ENCODE measurements at places on chromosomes 6 and 20. TPM values are rescaled to one million over a fixed set of nuclear protein-coding genes. Genes with fewer than 3 reads are reported as not detected.

Gene IFNGR1
- total RNA-seq = 51.8 TPM

- no peak for DNase-seq
Measured at GRCh38 chr20:57787990-57788781, 78.4 kb upstream of the PMEPA1 start.

GRCh38 chr20:13426870-13427269 lies 205.8 kb downstream of the ISM1 start:
- no peak for DNase-seq

DNA sequence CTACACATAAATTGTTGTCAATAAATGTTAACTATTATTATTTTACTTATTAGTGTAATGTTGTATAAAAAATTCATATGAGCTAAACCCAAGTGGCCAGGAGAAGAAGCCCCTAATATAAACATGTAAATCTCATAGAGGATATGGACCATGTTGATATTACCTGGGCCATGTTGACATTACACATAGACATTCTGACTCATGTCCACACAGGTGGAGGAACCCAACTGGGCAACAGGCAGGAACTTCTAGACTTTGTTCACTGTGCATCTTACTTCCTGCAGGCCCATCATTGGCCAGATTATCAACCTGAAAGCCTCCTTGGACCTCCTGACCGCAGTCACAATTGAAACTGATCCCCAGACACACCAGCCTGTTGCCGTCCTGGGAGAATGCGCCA lies 7.2 kb downstream of the BPIFA2 start:
- DNase-seq = no peak

DNA sequence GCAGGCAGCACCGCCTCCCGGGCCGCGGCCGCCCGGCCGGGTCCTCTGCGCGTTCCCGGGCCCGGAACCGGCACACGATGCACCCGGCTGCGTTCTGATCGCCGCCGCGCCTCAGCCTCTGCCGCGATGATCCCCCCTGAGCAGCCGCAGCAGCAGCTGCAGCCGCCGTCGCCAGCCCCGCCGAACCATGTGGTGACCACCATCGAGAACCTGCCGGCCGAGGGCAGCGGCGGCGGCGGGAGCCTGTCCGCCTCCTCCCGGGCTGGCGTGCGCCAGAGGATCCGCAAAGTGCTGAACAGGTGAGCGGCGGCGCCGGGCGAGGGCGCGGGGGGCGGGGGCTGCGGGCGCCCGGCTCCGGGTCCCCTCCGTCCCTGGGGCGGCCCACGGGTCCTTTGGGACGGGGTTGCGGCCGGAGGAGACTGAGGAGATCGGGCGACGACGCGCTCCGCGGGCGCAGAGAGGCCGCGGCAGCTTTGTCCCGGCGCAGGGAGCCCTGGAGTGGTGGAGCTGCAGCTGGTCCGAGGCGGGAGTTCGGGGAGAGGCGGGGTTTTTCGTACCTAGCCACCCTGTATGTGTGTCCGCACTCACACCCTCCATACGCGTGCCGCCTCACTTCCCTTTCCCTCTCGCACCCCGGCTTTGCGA lies 659 bp downstream of the SLC35F1 start:
- DNase-seq = peak; percentile 79

DNA sequence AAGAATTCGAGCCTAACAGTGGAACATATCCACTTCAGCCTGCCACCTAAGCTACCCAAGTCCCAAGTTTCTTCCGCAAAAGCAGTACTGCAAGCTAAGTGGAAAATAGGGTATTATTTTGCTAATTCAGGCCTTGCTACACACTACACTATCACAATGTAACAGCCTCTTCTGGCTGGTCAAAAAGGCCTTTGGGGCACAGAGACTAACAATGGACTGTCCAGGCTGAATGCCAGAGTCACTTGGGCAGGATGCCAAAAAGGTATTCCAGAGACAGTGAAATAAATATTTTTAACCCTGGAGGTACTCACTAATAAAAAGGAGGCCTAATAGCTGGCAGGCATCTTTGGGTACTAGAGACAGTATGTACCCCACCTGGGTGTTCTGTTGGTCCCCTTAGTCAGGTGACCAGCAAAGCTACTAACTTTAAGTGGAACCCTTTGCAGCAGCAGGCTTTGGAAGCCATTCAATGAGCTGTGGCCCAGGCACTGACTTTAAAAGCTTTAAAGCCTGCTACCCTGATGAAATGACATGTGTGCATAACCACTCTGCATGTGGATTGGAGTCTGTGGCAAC lies 692.1 kb downstream of the HTR1B start:
- DNase-seq = no peak

Measured in chondrocyte (in vitro differentiated cells).